Natural killer cell (primary cell): ENCODE measurements at places on chromosomes 1 and 21. TPM values are rescaled to one million over a fixed set of nuclear protein-coding genes. Genes with fewer than 3 reads are reported as not detected.
A peak's percentile ranks its signal among the peaks of the same experiment; 100 is the strongest.

Gene LMOD1
- not detected for total RNA-seq

GRCh38 chr1:37325509-37326437 lies 148.6 kb upstream of the ZC3H12A start:
- no peaks in the 10 kb centered on the region for H3K36me3 ChIP-seq
- no peaks in the 10 kb centered on the region for H3K4me1 ChIP-seq
- no peak overlapping the region for H3K27ac ChIP-seq
- no peak for DNase-seq
- no peaks in the 10 kb centered on the region for H3K27me3 ChIP-seq

DNA sequence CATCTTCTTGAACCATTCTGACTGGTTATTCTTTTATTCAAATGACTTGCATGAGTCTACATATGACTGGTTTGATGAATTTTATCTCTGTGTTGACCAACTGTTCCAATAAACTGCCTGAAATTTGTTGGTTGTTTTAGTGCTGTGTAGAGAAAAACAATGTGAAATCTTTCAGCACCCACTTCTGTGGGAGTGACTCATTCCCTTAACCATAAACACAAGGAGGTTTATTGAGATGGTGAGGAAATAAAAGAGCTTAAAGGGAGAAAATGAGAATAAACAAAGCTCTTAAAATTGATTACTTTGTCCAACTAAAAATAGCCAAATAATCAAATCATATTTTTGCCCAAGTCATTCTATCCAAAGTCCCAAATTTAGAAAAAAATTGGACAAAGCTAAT lies 341.1 kb downstream of the TGFB2 start:
- no peak overlapping the region for H3K4me3 ChIP-seq
- DNase-seq, result no peak
- no peaks in the 10 kb centered on the region for H3K4me1 ChIP-seq
- H3K27ac ChIP-seq, result no peak overlapping the region

Gene DNAJC6
- total RNA-seq, result 1.2 TPM

Gene CTBS
- 14.4 TPM for total RNA-seq

GRCh38 chr1:43936431-43937151 lies 3.0 kb downstream of the ARTN start:
- peaks cover 30% of the 10 kb centered on the region for H3K4me1 ChIP-seq
- H3K36me3 ChIP-seq, result no peaks in the 10 kb centered on the region
- no peak overlapping the region for H3K27ac ChIP-seq
- no peak for DNase-seq

Gene RGS13
- total RNA-seq, result 1.3 TPM

Gene C1orf226
- total RNA-seq, result 0.13 TPM

Gene ZSWIM5
- 2.3 TPM for total RNA-seq

Gene ANKRD34A
- total RNA-seq, result 1.4 TPM

DNA sequence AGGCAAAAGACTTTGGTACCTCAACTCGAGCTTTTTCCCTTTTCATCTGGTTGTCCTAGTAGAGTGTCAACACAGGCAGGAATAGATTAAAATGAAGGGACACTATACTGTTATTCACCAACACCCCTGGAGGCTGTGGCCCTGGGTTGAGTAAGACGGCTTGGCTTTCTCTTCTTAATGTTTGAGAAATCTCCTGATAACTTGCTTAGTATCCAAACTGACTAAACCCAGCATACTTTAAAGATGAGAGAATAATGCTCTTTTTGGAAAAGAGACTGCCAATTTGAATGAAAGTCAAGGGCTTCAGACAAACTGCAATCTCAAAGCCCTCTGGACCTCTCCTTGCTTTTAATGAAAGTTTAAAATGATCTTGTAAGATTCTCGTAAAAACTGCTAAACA lies 2.6 kb upstream of the SLC30A1 start:
- DNase-seq, result no peak
- H3K4me1 ChIP-seq, result peaks cover 41% of the 10 kb centered on the region
- H3K27ac ChIP-seq, result peak overlapping the region; percentile 16

Gene PRAMEF13
- not detected for total RNA-seq

- no peak for DNase-seq
- H3K4me1 ChIP-seq, result no peaks in the 10 kb centered on the region
- no peak overlapping the region for H3K4me3 ChIP-seq
- no peaks in the 10 kb centered on the region for H3K36me3 ChIP-seq
Observed at GRCh38 chr21:15121655-15122120, 56.9 kb upstream of the NRIP1 start.

Gene HSD3B1
- not detected for total RNA-seq
